ENCODE measurements at places on chromosomes 1 and 21. TPM values are rescaled to one million over a fixed set of nuclear protein-coding genes. Genes with fewer than 3 reads are reported as not detected.

DNA sequence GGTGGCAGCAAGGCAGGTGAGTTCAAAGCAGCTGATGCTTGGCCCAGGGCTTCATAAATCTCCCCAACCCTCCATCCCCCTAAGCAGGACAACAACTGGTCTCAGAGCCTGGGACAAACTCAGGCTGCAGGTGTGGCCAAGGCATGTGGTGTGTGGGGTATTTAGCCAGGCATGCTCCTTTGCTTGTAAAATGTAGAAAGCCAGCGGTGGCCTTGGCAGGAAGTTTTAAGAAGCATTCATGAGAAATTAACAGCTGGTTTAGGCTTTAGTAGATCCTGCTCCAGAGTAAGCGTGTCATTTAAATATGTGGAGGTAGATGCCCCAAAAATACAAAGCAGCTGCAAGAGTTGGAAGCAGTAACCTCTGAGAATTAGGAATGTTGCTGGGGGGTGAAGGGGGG is 44.8 kb downstream of the NTPCR start:
- no peak overlapping the region for H3K27ac ChIP-seq
- no peak overlapping the region for H3K4me3 ChIP-seq
- no peaks in the 10 kb centered on the region for H3K4me1 ChIP-seq
- DNase-seq = no peak
- H3K36me3 ChIP-seq = no peaks in the 10 kb centered on the region

DNA sequence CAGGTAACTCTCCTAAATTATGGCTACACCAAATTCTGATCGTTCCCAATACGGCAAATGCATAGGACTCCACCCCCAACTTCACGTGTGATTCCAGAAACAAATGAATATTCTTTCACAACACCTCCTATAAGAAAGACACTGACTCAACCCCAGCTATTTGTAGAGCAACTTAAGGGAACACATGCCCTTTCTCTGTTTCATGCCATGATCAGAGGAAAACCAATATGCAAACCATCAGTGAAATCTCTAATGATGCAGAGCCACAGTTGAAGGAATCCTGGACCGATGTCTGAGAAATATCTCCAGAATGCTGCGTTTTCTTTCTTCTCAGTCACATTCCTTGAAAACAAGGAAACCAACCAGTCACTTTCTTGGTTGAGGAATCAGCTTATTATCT is 164.2 kb upstream of the PTBP2 start:
- no peak overlapping the region for H3K27ac ChIP-seq
- no peak overlapping the region for H3K4me3 ChIP-seq
- DNase-seq = no peak

GRCh38 chr1:50697440-50698421 is 262.3 kb downstream of the FAF1 start:
- no peaks in the 10 kb centered on the region for H3K36me3 ChIP-seq
- no peak overlapping the region for H3K27ac ChIP-seq
- no peaks in the 10 kb centered on the region for H3K27me3 ChIP-seq
- H3K4me1 ChIP-seq = no peaks in the 10 kb centered on the region
- no peak overlapping the region for H3K4me3 ChIP-seq

DNA sequence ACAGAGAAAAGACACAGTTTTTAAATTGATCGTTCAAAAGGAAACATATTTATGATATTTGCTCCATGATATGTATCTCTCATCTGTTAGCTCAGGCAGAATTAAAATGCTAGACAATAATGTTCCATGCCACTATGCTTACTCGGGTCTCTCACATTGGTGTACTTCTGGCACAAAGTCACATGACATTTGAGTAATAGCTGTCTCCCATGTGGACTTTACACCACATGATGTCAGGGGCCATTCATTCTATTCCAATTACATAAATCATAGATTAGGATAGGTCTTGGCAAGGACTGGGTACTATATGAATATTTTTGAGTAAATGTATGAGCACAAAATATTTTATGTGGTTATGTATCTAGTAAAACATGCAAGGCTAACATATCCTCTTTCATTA is 648.4 kb downstream of the PLA2G4A start:
- DNase-seq = no peak
- H3K27me3 ChIP-seq = no peaks in the 10 kb centered on the region
- no peak overlapping the region for H3K27ac ChIP-seq
- no peaks in the 10 kb centered on the region for H3K36me3 ChIP-seq
- H3K4me3 ChIP-seq = no peak overlapping the region
- H3K4me1 ChIP-seq = no peaks in the 10 kb centered on the region

DNA sequence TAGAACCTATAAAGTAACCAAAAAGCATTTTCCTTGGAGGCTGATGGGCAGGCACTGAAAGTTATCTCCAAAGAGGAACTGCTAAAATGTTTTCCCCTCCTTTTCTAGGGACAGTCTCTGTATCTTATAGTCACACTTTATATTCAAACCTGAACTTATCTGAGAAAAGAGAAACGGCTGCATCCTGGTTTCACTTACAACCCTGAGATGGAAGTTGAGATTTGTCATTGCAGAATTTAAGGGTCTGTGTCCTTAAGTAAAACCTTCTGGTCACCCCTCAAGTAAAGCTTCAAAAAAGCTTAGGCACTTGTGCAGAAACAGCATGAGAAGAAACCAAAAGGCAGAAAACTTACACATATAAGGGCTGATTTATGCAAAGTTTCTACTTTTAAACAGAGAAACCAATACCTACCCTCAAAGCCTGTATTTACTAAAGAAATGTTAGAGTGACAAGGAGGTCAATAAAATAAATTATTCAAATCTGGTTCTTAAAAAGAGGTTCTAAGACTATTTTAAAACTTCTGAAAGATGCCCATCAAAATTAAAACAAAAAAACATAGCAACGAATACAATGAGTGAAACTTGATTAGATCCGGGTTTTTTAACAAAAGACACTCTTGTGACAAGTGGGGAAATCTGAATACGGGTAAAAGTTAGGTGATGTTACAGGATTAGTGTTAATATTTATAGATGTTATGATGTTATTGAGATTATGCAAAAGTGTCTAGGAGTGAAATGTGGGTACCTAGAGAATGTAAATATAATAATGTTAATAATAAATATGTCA is 9.9 kb downstream of the CD58 start:
- H3K27ac ChIP-seq = no peak overlapping the region

GRCh38 chr1:10734375-10734774 is 62.1 kb downstream of the CASZ1 start:
- DNase-seq = no peak
- H3K27me3 ChIP-seq = no peaks in the 10 kb centered on the region
- no peak overlapping the region for H3K27ac ChIP-seq

- DNase-seq = no peak
- no peaks in the 10 kb centered on the region for H3K4me1 ChIP-seq
- no peaks in the 10 kb centered on the region for H3K36me3 ChIP-seq
- no peaks in the 10 kb centered on the region for H3K27me3 ChIP-seq
- no peak overlapping the region for H3K4me3 ChIP-seq
Observed at GRCh38 chr1:86382878-86383277, 13.2 kb downstream of the ODF2L start.

DNA sequence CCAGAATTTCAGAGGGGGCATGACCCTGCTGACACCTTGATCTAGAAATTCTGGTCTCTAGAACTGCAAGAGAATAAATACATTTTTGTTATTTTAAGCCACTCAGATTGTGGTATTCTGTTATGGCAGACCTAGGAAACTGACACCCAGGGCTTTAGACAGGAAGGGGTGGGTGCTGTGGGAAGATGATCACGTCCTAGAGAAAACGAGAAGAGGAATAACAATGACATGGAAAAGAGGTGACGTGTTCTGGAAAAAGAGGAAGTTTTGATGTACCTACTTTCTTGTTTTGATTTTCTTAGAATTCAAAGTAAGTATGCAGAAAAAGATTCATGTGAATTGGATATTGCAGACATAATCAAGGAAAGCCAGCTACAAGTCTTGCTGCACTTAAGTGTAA is 232.9 kb upstream of the RUNX1 start:
- no peak for DNase-seq
- no peak overlapping the region for H3K27ac ChIP-seq
- H3K36me3 ChIP-seq = no peaks in the 10 kb centered on the region
- H3K4me3 ChIP-seq = no peak overlapping the region
- H3K4me1 ChIP-seq = peaks cover 4% of the 10 kb centered on the region
- no peaks in the 10 kb centered on the region for H3K27me3 ChIP-seq

DNA sequence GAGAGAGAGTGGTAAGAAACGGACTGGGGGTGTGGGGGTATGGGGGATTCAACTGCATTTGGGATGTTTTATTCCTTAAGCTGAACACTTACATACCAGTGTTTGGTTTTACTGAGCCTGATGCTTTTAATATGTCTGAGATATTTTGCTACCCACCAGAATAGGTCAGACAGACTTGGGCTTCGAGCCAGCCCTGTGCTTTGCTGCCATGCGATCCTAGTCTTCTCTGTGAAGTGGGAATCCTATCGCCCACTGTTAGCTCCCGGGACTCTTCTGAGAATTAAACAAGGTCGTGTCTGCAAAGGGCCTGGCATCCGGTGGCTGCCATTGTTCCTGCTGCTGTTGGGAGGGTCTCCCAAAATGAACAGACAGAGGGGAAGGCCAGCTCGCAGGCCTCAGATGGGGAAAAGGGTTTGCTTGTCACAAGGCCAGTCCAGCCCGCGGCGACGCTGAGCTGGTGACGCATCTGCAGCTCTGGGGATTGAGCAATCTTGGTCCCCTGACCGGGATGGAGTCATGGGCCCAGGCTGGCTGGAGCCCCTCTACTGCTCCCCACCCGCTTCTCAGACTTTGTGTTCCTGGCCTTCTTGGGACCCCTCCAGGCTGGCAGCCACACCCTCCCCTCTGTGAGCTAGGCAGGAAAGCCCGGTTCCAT is 26.9 kb upstream of the ECE1 start:
- H3K27me3 ChIP-seq = no peaks in the 10 kb centered on the region
- H3K4me1 ChIP-seq = peaks cover 41% of the 10 kb centered on the region
- no peak overlapping the region for H3K4me3 ChIP-seq
- H3K27ac ChIP-seq = peak overlapping the region; percentile 93
- peak; percentile 84 for DNase-seq

- no peak for DNase-seq
- no peaks in the 10 kb centered on the region for H3K27me3 ChIP-seq
- no peak overlapping the region for H3K4me3 ChIP-seq
- H3K27ac ChIP-seq = no peak overlapping the region
- no peaks in the 10 kb centered on the region for H3K4me1 ChIP-seq
Observed at GRCh38 chr1:107473065-107473464, 332.2 kb downstream of the NTNG1 start.

FMO5 gene
- 4.4 TPM for total RNA-seq

AKR7A3 gene
- total RNA-seq = 2.1 TPM

DNA sequence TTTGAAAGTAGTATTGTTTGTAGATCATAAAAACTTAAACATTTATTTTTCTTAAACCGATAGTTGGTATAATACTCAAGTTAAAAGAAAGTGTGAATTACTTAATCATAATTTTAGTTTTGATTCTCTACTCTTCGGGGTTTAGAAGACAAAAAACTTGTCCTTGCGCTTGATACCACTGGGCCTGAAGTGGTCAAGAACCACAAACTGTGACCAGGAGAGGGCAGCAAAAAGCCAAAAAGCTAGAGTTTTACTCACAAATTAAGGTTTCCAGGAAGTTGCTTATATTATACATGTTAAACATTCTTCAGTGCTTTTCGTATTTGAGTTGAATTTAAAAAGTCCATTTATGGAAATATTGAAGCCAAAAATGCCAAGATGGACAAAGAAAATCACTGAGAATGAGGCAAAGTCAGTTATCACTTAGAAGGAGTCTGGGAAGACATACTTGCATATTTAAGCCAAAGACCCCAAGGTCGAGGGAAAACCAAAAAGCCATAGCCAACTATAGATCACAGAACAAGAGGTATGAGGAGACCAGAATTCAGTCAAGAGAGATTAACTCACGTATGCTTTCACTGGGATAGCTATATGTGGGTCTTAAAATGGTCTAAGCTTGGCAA is 34.2 kb downstream of the EFCAB7 start:
- H3K4me3 ChIP-seq = no peak overlapping the region
- H3K36me3 ChIP-seq = no peaks in the 10 kb centered on the region
- H3K4me1 ChIP-seq = no peaks in the 10 kb centered on the region

DNA sequence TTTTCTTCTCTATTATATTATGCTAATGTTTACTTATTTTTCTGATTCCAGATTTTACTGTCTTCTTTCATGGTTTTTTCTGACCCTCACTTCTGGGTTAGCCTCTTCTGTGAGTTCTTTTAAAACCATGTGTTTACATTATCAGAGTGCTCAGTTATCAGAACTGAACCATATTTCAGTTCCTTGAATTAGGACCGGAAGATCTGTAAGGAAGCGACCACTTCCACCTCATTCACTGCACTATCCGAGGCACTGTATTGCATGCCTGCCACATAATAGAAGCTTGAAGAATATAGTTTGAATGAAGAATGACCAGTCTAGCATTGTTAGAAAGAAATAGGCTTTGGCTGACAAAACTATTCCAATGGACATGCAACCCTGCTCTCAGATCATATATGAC is 281.0 kb upstream of the DEPDC1 start:
- H3K36me3 ChIP-seq = no peaks in the 10 kb centered on the region
- no peaks in the 10 kb centered on the region for H3K4me1 ChIP-seq
- no peak overlapping the region for H3K4me3 ChIP-seq
- H3K27me3 ChIP-seq = no peaks in the 10 kb centered on the region
